ENCODE measurements at places on chromosomes 4 and X.

DNA sequence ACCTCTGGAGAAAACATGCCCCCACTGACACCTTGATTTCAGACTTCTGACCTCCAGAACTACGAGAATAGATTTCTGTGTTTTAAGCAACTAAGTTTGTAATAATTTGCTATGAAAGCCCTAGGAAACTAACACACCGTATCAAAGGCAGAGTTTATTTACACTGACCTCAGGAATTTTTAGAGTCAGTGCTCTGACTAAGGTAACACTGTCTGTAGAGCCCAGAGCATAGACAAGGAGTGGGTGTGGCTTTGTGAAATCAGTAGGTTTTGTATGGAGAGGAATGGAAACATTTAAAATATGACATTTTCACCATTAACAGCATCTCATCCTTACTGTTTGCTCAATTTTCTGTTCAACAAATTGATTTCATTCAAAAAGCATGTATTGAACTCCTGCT lies 764.4 kb upstream of the PCDH10 start:
- no peak for DNase-seq

DNA sequence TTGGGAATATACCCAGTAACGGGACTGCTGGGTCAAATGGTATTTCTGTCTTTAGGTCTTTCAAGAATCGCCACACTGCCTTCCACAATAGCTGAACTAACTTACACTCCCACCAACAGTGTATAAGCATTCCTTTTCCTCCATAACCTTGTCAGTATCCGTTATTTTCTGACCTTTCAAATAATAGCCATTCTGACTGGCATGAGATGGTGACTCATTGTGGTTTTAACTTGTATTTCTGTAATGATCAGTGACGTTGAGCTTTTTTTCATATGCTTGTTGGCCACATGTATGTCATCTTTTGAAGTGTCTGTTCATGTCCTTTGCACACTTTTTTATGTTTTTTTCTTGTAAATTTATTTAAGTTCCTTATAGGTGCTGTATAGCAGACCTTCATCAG lies 81.2 kb downstream of the ADAM29 start:
- no peak for DNase-seq

GRCh38 chr4:185282968-185283367 lies 73.6 kb downstream of the SNX25 start:
- no peak for DNase-seq

DNA sequence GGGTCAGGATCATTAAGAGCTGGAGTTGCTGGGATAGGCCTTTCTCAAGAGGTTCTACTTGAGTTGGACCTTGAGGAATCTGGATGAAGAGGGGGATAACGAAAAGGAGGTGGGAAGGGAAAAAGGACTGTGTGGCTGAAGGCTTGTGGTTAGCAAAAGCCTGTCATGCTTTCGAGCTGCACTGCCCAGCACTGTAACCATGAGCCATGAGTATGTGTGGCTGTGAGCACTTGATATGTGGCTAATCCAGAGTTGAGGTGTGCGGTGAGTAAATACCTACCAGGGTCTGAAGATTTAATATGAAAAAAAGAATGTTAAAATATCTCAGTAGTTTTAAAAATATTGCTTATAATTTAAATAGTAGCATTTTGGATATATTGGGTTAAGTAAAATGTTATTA lies 11.4 kb downstream of the TMEM165 start:
- no peak for DNase-seq

DNA sequence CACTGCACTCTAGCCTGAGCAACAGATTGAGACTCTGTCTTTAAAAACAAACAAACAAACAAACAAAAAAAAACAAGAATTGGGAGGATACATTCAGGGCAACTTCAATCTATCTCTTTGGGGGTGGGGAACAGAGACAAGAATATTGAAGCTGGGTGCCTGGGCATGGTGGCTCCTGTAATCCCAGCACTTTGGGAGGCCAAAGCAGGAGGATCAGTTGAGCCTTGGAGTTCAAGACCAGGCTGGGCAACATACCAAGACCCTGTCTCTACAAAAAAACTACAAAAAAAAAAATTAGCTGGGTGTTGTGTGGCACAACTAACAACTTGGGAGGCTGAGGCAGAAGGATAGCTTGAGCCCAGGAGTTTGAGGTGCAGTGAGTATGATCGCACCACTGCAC lies 1.2 kb downstream of the LETM1 start:
- DNase-seq = no peak

- DNase-seq = no peak
Observed at GRCh38 chr4:119834906-119835612, 206.5 kb upstream of the PDE5A start.

DNA sequence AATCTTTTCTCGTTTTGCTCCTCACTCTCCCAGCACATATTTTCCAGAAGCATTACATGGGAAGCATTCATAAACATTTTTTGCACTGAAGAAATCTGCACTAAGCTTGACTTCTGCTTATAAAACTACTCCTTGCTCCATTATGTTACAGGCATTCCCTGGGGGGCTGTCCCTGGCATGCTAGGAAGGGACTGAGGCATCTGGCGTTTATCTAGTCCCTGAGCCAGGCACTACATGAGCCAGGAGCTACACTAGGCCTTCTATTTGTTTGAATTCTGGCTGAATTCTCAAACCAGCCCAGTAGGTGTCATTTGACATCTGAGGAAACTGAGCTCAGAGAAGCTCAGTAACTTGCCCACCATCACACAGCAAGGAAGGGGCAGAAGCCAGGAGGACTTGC lies 43.3 kb downstream of the NHSL2 start:
- no peak for DNase-seq

DNA sequence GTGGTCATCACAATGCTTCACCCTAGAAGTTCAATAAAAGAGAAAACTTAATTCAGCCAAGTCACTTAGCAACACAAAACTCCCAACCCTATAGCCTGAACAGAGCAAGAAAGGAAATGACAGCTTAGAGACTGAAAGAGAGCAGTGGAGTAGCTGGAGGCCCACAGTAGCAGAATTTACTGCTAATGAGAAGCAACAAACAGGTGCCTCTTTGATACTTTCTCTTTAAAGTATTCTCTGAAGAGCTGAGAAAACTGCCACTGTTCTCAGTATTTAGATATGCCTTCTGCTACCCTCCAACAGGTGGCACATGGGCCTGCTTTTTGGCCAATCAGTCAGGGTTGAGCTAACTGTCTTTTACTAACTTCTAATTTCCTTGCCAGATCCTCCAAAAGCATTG lies 240.0 kb downstream of the GPC3 start:
- no peak for DNase-seq

GRCh38 chr4:107835406-107835805 lies 10.7 kb downstream of the SGMS2 start:
- DNase-seq = no peak

DNA sequence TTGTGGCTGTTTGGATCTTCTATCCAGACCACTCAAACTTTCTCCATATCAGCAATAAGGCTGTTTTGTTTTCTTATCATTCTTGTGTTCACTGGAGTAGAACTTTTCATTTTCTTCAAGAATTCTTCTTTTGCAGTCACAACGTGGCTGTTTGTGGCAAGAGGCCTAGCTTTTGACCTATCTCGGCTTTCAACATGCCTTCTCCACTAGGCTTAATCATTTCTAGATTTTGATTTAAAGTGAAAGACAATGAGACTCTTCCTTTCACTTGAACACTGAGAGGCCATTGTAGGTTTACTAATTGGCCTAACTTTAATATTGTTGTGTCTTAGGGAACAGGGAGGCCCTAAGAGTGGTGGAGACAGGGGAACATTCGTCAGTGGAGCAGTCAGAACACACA lies 19.1 kb downstream of the FGF2 start:
- DNase-seq = no peak

DNA sequence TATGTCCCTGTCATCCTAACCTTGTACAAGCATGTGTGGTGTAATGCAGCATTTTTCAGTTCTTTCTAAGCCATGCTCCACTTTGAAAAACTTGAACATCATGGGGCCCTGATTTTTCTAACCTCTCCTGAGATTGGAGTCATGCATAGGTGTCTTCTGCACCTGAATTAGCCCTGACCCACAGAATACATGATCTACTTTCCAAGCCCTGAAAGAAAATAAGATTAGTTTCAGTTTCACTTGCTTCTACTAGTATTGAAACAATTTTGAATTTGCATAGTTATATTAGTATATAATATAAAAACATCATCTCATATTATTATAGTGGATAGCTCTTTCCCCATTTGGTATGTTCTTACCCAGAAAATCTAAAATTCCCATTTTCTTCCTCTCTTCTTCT lies 178.2 kb downstream of the HS3ST1 start:
- DNase-seq = no peak

GRCh38 chr4:104206784-104207183 lies 287.9 kb downstream of the CXXC4 start:
- no peak for DNase-seq

DNA sequence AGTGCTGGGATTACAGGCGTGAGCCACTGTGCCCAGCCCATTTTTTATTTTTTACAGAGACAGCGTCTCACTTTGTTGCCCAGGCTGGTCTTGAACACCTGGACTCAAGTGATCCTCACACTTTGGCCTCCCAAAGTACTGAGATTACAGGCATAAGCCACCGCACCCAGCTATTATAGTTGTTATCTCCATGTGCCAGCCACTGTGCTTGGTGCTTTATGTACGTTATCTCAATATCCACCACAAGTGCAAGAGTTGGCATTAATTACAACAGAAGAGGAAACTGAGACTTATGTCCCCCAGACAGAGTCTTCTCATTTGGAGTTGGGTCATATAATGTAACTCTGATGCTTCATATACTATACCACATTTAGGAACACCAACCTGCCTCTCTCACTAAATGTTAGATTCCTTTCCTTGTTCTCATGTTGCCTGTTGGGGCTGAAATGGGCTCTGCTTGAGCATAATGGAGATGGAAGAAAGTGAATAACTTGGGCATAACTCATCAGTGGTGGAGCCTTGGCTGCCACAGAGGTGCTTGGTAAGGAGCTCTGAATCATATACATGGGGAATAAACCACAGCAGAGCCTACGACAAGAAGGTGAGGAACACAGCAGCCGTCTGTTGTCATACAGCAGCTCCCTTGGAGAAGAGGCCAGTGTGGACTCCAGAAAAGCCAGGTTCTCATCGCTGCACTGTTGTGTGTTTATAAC lies 84.3 kb downstream of the SPRY1 start:
- DNase-seq = peak; percentile 32

DNA sequence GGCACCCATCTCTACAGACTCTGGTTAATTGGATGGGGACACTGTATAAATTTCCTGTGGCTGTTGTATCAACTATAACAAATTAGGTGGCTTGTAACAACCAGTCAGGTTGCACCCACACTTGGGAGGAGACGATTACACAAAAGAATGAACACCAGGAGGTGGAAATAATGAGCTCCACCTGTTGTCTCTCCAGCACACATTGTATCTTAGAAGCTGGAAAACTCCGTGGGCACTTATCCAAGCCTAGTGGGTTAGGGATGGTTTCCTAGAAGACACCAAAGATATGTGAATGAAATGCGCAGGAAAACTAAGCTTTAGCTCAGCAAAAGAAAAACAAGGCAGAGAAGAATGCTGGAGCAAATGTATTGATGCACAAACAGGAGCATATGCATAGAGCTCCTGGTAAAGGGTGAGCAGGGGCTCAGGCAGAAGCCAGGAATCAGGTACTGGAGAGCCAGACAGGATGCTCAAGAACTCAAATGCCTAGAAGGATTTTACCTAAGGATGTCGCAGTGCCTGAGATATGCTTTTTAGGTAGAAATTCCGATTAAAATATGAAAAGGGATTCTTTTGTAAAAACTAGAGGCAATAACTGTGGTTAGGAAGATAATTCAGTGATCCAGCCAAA lies 111.7 kb downstream of the GALNTL6 start:
- no peak for DNase-seq

DNA sequence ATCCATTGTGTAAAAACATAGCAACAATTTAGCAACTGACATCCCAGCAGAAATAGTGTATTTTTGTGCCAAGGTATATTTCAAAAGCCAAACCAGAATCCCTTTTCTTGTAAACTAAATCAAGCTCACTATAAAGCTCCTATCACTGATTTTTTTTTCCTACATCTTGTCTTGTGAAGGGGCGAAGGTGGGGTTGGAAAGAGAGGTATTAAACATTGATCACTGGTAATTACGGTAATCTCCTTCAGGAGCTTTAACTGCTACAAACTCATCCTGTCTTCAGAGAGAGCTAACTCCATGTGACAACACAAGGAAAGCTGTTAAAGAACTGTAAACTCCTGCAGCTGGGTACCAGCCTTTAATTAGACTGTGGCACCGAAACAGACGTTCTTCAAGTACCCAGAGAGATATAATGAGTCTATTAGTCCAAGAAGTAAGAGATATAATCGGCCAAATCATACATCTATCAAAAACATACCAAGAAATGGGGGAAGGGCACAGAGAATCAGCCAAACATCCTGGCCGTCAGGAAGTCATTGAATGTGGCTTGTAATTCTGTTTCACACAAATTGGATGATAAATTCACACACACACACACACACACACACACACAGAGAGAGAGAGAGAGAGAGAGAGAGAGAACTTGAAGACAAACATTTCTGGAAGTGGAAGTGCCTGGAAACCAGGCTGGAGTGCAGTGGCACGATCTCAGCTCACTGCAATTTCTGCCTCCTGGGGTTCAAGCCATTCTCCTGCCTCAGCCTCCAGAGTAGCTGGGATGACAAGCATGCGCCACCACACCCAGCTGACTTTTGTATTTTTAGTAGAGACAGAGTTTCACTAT lies 111.9 kb upstream of the PPARGC1A start:
- DNase-seq = no peak

- DNase-seq = no peak
Observed at GRCh38 chr4:10458177-10458576, 951 bp upstream of the ZNF518B start.

GRCh38 chr4:102692474-102692873 lies 68.3 kb downstream of the MANBA start:
- no peak for DNase-seq

DNA sequence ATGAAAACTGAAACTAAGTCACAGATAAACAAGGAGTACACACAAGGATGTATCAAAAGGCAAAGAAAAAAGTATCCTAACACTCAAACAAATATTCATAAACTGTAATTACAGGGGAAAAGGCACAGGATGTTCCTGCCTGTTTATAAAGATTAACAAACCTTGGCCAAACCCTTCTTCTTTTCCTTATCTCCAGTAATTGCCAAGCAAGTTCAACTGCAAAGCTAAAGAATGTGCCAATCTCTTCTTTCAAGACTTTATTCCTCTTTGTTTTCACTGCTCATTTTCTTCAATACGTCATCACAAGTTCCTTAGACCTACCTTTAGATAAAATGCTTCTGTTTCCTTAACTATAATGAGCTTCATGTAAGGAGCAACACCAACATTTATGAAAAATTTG lies 171.2 kb downstream of the AMELX start:
- DNase-seq = no peak

- no peak for DNase-seq
Observed at GRCh38 chr4:147407261-147408045, 73.4 kb upstream of the EDNRA start.

- no peak for DNase-seq
Observed at GRCh38 chr4:5836943-5837342, 55.9 kb downstream of the CRMP1 start.

GRCh38 chr4:10684631-10685030 lies at the start of gene CLNK:
Gene CLNK, minus strand, starts transcription at chr4:10684768. Its CDS starts 16,899 bp downstream, at chr4:10667869.
- no peak for DNase-seq

All from activated T-cell treated with anti-CD3 and anti-CD28 coated beads, Interleukin-2, amount 50 U/mL, for 72 hours (primary cell).